ENCODE measurements at places on chromosomes 5 and 9. TPM values are rescaled to one million over a fixed set of nuclear protein-coding genes. Genes with fewer than 3 reads are reported as not detected.

Gene FRRS1L
- total RNA-seq = not detected

Gene PKN3
- total RNA-seq = 1.1 TPM

Gene DBH
- not detected for total RNA-seq

Gene WDR38
- total RNA-seq = not detected

Gene PCDHGA2
- 0.10 TPM for total RNA-seq

Gene POU4F3
- total RNA-seq = 0.19 TPM

Gene CATSPER3
- total RNA-seq = 0.53 TPM

Gene ADAMTSL2
- total RNA-seq = 2.7 TPM

Gene TAF1L
- 0.05 TPM for total RNA-seq

Gene BHMT
- total RNA-seq = not detected

Gene OR1L4
- total RNA-seq = not detected

Gene PCDHA10
- total RNA-seq = not detected

Gene GCNT4
- 34.3 TPM for total RNA-seq

Gene ORM2
- total RNA-seq = not detected

Gene C8G
- total RNA-seq = 1.4 TPM

Gene C5orf63
- total RNA-seq = 9.2 TPM

Gene SURF1
- 40.6 TPM for total RNA-seq

Gene GABRP
- not detected for total RNA-seq

Measured in naive thymus-derived CD4-positive, alpha-beta T cell (primary cell).